Activated naive CD8-positive, alpha-beta T cell treated with anti-CD3 and anti-CD28 coated beads, Interleukin-2, amount 50 U/mL, for 24 hours (primary cell): ENCODE measurements at places on chromosomes 7 and 10.

DNA sequence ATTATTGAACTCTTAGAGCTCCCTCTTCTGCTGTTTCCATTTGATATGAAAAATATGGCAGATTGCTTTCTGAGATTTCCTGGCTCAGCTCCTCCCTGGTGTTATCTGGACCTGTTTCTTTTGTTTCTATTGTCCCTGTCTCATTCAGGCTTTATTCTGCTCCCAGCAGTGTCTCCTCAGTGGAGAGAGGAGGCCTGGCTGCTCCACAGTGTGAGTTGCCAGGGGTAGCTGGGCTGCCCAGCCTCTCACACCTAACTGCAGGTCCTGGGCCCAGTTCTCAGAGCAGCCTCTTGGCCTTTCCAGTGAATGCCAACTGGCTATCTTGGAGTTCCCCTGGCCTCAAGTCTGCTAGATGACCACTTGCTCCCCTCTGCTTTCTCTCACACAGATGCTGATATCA, 127.0 kb downstream of the VPS41 start:
- DNase-seq = no peak

- DNase-seq = no peak
These were observed 16.8 kb upstream of the TSPAN12 start for GRCh38 chr7:120874722-120875121.

GRCh38 chr7:48466713-48467112, 295.5 kb downstream of the ABCA13 start:
- DNase-seq = no peak

- DNase-seq = no peak
These were observed 12.2 kb upstream of the PSAP start for GRCh38 chr10:71863203-71863602.

- no peak for DNase-seq
These were observed 28.5 kb upstream of the LOXL4 start for GRCh38 chr10:98296524-98296923.

DNA sequence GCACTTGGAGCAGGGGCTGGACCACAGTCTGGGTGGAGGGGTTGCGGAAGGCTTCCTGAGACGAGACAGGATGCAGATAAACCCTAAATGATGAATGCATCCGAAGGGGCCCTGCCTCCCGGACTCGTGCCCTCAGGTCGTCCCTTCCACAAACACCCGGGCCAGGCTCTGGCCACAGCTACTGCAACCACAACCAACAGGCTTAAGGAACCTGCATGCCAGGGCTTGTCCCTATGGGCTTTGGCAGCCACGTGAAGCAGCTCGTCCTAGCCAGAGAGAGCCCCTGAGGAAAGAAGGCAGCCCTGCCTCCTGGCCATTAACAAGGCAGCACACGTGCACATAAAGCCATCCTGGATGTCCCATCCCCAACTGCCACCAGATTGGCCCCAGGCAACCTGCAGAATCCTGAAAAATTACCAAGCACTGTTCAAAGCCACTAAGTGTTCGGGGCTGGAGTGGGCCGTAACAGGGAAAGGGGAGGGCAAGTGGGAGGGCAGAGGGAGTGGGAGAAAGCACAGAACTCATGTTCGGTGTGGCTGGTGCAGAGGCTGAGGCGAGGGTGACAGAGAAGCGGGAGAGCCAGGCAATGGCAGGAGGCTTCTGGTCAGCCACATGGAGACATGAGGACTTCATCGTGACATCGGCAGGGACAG, 62.7 kb downstream of the MAD1L1 start:
- no peak for DNase-seq

- no peak for DNase-seq
These were observed 12.7 kb downstream of the AGR2 start for GRCh38 chr7:16791905-16792698.

GRCh38 chr7:21071561-21072501, 285.1 kb upstream of the SP8 start:
- DNase-seq = no peak

- DNase-seq = no peak
These were observed 40.8 kb downstream of the TBXAS1 start for GRCh38 chr7:139869886-139870285.

DNA sequence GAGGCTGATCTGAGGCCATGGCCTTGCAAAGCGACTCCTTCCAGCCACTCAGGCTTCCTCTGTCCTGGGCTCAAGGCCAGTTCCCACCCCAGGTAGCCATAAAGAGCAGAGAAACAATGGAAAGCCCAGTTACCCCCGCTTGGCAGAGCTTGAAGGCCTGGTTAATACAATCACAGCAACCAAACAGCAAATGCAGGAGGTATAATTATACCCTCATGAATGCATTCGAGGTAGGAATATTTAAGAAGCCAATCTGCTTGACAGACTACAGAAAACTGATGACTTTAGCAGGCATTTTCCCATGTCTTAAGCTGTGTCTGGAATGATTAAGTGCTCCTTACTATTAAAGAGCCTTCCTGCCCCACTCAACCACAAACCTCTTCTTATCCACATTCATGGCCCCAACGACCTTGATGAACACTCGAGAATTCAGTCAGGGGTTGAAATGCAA, 114.1 kb upstream of the MACROH2A2 start:
- no peak for DNase-seq

DNA sequence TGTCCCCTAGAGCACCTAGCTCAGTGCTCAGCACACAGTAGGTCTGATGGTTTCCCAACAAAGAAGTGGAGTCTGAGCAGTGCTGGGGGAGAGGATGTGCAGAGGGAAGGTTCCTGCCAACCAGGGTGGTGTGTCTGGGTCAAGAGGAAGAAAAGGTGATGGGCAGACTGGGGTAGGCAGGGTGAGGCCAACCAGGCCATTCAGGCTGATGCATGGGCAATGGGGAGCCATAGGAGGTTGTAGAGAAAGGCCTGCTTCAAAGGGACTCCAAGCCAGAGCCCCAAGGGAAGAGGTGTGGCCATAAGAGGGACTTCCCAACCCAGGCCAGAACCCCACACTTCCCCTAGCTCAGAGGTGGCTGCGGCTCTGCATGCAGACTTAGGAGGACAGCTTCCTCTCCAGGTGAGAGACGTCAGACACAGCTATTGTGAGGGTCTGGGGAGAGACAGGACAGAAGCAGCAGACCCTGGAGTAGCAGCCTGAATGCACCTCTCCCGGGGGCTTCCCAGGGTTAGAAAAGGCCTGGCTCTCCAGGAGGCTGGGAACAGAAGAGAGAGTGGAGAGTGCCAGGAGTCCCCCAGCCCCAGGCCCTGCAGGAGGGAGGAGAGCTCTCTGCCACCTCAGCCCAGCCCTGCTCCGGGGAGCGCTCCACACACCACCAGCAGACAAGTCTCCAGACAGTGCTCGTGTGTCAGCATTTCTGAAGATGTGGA, 87.4 kb upstream of the ZMIZ1 start:
- DNase-seq = peak; percentile 41

- no peak for DNase-seq
These were observed 557 bp upstream of the LSM8 start for GRCh38 chr7:118183428-118183785.
